ENCODE measurements at places on chromosomes 2 and 18. TPM values are rescaled to one million over a fixed set of nuclear protein-coding genes. Genes with fewer than 3 reads are reported as not detected.

Gene MOCOS
- 0.05 TPM for total RNA-seq

Gene AQP12A
- not detected for total RNA-seq

DNA sequence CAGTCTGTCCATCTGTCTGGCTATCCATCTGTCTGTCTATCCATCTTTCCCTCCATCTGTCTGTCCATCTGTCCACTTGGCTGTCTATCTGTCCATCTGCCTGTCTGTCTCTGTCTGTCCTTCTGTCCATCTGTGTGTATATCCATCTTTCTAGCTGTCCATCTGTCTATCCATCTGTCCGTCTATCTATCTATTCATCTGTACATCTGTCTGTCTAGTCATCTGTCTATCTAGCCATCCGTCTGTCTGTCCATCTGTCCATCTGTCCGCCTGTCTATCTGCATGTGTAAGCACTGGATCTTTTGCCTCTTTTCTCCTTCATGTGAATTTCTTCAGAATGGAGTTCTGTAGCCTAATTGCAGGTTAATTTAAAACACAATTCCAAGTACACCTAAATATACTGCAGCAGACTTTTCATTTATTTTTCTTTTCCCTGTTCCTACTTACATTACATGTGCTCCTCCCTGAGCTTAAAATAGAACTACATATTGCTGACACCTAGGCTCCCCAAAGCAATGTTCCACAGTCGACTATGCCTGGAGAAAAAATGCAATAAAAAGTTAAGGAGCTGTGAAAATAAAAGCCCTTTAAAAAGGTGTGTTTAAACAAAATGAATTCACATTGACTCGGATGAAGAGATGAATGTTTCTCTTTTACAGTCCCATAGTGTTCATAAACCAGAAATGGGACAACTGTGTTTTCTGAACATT lies 37.4 kb upstream of the TXNDC2 start:
- H3K27ac ChIP-seq: no peak overlapping the region
- peaks cover 10% of the 10 kb centered on the region for H3K27me3 ChIP-seq
- H3K4me1 ChIP-seq: no peaks in the 10 kb centered on the region

DNA sequence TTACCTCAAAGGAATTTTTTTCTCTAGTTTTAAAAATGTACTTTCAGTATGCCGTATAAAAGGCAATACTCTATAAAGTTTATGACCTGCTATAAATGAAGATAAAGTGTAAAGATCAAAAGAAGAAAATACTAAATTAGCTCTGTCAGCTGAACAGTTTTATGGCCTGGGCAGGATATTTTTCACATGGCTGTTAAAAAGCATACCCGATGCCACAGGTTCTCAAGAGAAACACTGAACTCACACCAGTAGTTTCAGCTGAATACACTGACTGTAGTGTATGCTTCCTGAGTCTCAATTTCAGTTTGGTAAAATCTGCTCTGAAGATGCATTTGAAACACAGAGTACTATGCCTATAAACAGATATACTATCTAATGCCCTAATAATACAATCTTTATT lies 126.0 kb downstream of the PIGN start:
- H3K4me3 ChIP-seq: no peak overlapping the region
- no peaks in the 10 kb centered on the region for H3K4me1 ChIP-seq
- no peak overlapping the region for H3K27ac ChIP-seq
- DNase-seq: no peak

DNA sequence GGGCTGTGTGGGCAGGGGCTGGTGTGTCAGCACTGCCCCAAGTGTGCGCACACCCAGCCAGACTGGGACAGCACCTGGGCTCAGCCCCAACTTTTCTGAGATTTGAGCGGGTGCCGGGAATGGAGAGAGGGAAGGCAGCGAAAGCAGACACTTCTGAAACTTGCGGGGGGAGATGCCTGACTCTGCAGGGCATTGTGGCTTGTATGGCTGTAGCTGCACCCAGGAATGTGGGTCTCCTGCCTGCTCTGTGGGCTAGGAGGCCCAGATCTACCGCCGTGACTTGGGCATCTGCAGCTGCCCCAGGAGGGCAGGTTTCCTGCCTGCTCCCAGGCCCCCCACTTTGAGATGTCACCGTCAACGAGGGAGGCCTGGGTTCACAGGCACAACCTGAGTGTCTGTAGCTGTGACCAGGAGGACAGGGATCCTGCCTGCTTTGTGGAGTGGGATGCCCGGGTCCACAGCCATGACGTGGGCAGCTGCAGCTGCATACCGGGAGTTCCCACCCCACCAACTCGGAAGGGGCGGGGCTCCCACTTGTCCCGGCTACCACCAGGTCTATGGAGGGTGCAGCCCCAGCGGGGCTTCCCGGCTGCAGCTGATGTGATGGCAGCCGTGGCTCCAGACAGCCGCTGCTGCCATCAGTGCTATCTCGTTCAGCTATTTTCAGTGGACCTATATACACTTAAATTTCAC lies 95.3 kb downstream of the DOK6 start:
- no peak overlapping the region for H3K4me3 ChIP-seq
- no peaks in the 10 kb centered on the region for H3K36me3 ChIP-seq
- H3K4me1 ChIP-seq: no peaks in the 10 kb centered on the region

Data from T-cell (primary cell).